ENCODE measurements at places on chromosomes 3 and 15. TPM values are rescaled to one million over a fixed set of nuclear protein-coding genes. Genes with fewer than 3 reads are reported as not detected.

Gene EIF4E3
- total RNA-seq = 76.9 TPM

Gene LRRIQ4
- not detected for total RNA-seq

Gene TOP2B
- total RNA-seq = 114 TPM

Gene CAMKV
- total RNA-seq = not detected

Gene CYP1A1
- total RNA-seq = 2.0 TPM

Gene SACM1L
- 103 TPM for total RNA-seq

Gene TRIM42
- not detected for total RNA-seq

Gene TMEM207
- total RNA-seq = not detected

Gene CLSTN2
- total RNA-seq = not detected

Gene ZBTB20
- 6.3 TPM for total RNA-seq

Gene RTF1
- total RNA-seq = 33.9 TPM

Gene TATDN2
- 57.1 TPM for total RNA-seq
